ENCODE measurements at places on chromosomes 1 and 21.
A peak's percentile ranks its signal among the peaks of the same experiment; 100 is the strongest.

GRCh38 chr21:41610042-41610839, 102.3 kb upstream of the TMPRSS2 start:
- DNase-seq, result peak; percentile 54

DNA sequence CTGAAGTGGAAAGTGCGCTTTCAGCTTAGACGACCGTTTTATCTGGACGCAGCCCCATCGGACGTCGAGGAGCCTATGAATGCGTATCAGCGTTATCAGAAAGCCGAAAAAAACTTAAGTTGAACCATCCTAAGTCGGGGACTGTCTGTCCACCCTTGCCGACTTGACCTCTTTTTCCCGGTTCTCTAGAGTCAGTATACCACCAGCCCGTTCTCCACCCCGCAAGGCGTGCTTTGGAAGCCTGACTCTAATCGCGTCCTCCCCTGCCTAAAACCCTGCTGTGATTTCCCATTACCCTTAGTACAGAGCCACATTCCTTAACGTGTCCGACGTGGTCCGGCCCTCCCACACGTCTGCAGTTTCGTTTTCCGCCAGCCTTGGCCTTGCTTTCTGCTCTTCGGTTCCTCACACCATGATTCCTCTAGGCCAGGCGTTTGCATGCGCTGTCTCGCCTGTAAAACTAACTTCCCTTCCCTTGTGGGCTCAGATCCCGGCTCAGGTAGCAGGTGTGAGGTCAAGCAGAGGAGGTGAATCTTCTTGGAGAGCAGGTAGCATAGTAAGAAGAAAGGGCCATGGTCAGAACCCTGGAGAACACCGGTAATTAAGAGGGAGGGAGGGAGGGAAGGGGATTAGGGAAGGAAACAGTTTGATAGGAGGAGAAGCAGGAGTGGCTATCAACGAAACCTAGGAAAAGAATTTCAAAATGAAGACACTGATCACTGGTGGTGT, 865 bp downstream of the ADPRS start:
- DNase-seq, result no peak

DNA sequence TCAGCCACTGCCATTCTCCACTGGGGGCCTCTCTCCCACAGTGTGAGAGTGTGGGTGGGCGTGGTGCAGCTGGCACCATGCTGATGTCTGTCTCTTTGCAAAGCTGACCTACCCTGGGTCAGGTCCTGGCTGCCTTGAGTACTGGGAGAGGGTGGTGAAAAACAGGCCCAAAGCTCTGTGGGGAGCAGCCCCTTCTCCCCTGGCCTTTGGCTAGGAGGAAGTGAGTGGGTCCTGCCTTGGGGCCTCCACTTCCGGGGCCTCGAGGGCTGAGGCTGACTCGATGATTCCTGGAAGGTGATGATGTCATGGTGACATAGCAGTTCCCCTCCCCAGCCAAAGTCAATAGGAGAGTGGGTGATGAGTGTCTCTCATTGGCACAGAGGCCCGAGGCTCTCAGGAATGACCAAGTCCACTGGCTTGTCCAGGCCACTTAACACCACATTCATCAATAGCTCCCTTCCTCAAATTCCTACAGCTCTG, 53.0 kb downstream of the IER5 start:
- DNase-seq, result no peak

DNA sequence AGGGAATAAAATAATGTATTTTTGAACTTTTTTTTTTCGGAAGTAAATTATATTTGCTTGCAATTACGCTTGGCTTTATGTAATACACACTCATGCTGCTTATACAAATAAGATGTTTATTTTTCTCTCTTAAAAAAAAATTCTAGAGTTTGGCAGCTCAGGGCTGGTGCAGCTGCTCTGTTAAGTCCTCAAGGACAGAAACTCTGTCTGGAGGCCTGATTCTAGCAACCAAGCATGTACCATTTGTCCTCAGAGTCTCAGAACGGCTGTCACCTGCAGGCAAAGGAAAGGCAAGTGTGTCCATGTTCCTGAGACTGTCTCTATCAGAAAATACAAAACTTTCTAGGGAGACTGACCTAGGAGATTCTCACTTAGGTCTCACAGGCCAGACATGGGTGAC, 23.2 kb upstream of the CLDN17 start:
- no peak for DNase-seq

DNA sequence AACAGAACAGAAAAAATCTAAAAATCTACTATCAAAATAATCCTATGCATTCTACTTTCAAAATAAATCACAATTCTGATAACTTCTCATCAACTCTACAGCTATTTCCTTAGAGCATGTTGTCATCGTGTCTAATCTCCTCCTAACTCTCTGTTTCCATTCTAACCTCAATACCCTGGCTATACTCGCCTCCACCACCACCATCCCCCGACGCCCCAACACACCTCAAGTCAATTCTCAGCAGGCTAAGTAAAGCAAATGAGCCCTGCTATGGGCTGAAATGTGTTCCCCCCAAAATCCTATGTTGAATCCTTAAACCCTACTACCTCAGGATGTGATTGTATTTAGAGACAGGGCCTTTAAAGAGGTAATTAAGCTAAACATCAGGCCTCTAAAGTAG, 34.6 kb downstream of the NRDC start:
- DNase-seq, result no peak

- no peak for DNase-seq
These were observed 1.0 kb downstream of the AURKAIP1 start for GRCh38 chr1:1373815-1374588.

- no peak for DNase-seq
These were observed 276.6 kb downstream of the CHRM3 start for GRCh38 chr1:239662950-239663349.

- DNase-seq, result peak; percentile 66
These were observed 7.5 kb upstream of the ZNF648 start for GRCh38 chr1:182069028-182069466.

DNA sequence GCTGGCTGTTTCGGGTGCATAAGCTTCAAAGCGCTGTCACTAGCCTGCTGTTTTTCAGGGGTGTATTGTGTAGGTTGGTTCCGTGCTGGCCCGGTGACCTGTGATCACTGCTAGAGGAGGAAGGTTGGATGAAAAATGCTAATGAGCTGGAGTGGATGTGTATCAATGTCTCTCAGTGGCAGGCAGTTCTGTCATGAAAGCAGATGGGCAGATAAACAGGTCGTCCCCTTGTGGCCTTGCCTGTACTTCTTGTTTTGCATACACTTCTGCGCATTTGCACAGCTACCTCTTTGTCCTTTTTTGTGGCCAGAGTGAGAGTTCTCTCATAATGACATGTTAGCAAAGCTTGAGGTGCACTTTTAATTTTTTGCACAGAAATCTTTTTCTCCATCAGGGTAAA, 2.9 kb downstream of the SELENON start:
- no peak for DNase-seq

DNA sequence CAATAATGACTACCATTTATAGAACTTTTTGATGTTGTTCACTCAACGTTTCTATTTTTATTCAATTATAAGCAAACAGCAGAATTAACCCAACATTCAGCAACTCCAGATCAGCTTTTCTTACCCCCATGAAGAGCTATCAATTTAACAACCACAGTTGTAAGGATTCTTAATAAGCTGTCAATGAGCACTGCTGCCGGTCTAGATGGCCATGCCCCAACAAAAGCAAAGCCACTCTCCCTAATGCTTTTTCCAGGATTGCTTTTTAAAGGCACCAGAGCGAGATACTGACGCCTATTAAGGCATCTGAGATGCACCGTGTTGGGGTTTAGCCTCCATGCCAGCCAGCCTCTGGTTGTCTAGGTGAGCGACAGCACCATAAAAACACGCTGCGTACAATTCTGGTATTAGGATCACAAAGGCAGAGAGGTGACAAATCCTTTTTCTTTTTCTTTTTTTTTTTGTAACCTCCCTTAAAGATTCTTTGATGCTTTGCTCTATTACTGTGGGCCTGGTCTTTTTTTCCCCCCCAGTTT, 39.5 kb downstream of the PTPRC start:
- no peak for DNase-seq

DNA sequence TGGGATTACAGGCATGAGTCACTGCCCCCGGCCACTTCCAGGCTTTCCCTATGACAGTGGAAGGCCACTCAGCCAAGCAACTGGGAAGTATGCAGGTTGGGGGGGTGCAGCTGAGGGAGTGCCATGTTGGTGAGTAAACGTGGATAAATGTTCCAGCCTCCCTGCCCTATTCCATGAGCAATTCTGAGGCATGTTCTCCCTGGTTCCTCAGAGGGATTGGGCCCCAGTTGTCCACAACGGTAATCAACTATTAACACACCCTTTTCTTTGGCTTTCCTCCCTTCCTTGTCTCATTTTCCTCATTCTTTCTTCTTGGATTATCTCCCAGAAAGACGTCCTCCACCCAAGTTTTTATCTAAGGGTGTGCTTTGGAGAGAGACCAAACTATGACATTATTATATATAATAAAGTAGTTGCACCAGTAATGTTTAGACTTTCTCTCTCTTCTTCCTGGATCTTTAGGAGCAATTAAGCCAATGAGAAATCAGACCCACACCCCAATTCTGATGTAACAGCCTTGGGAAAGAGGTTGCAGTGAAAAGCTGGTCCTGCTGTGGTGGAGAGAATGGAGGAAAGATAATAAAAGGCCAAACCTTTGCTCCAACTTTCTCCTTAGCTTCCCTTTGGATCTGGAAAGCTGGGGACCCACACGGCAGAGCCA, 6.8 kb upstream of the SLAMF9 start:
- DNase-seq, result no peak

DNA sequence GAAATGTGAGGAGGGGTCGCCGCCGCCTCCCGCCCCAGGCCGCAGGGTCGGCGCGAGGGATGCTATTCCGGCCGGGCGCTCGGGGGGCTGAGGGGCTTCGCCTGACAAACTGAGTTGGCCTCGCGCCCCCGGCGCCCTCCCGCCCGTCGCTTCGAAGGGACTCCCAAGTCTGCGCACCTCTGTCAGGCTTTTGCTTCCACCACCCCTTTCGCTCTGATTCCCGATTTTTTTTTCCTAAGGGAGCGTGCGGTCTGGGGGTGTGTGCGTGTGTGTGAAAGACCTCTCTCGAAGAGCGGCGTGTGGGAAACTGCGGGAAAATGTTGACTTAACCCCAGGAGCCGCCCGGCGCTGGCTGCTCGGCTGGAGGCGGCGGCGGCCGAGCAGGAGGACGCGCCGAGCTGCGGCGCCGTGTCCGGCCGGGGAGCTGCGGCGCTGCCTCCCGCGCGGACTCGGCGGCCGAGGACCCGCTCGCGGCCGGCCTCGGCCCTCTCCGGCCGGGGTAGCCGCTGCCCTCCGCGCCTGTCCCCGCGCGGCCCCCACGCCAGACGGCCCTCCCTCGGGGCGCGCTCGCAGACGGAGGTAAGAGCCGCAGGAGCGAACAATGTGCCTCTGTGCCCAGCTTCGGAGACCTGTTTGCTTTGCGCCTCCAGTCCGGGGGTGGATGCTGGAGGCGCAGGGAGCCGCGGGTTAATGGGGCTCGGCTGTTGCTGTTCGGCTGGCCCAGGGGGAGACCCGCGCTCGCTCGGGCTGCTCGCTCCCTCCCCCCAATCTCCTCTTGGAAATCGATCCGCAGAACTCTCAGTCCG, 1.1 kb downstream of the ADGRL2 start:
- no peak for DNase-seq

DNA sequence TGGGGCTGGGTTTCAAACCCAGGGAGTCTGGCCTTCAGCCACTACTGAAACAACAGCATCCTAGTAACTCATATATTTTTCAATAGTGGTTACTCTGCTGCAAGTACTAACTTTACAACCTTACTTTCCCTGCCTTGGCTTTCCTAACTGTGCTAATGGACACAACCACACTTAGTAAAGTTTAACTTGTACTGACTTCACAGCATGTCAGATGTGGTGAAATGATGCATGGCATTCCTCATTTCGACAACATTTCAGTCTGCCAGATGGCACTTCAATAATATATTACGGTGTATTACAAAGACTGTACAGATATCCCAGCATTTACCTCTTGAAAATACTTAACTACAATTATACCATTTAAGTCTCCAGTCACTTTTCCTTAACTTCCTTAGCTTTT, 27.8 kb downstream of the LRRC7 start:
- no peak for DNase-seq
